Ovary (tissue), 10 donors: ENCODE measurements at places on chromosomes 6 and 20.
A peak's percentile ranks its signal among the peaks of the same experiment; 100 is the strongest.

GRCh38 chr6:81755551-81755950 lies 3.1 kb upstream of the TENT5A start:
- no peak for DNase-seq

GRCh38 chr6:40036186-40036585 lies 101.9 kb upstream of the MOCS1 start:
- no peak for DNase-seq

- peak; percentile 59 for DNase-seq
These were observed 567 bp upstream of the SLC18B1 start for GRCh38 chr6:132798869-132799538.

- peak; percentile 60 for DNase-seq
These were observed 74.0 kb upstream of the MYL9 start for GRCh38 chr20:36467076-36467999.

DNA sequence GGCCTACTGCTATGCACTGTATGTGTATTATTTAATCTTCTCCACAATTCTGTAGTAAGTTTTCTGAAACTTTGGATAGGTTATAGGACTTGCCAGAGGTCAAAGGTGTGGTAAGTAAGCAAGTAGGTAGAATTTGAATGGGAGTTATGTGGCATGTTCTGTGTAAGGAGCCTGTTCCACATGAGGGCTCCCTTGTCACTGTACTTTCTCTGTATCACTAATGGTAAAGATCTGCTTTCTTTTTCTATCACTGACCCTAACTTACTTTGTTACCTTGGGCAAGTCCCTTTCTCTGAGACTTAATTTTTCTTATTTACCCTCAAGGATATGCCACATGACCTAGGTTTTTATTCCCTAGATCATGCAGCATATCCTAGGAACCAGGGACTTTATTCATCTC lies 50.3 kb downstream of the EIF2S2 start:
- DNase-seq = no peak

DNA sequence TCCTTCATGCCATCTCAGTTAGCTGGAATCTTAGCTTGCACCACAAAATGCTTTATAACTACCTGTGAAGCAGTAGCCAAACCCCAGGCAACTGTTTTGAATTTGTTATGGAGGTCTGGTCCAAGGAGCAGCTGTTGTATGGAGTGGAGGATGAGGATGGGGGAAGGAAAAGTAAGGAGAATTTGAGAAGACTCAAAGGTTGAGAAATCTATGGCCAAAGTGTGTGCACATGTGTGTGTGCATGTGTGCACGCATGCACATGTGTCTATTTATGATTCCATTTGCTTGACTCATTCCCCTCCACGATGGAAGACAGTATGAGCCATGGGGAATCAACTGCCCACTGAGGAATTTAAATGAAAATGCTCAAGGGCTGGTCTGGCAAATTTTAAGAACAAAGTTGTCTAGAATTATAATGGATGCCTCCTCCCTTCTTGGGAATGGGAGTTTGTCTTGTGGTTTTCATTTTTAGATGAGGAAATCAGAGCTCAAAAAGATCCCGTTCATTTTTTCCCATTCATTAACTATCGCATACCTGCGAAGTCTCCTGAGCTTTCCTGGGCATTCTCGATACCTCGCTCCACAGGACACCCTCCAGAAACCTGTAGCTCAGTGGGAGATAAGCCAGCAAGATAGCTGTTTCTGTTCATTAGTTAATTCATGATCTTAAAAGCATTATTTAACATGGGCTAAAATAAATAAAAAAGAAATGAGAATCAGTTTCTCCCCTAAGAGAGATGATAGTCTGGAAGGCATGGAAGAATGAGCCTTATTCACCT lies 152.3 kb upstream of the NEDD9 start:
- DNase-seq = no peak

- peak; percentile 42 for DNase-seq
These were observed 1.9 kb downstream of the PPP1R18 start for GRCh38 chr6:30684386-30685156.

GRCh38 chr6:157333537-157333936 lies 10.2 kb upstream of the TMEM242 start:
- no peak for DNase-seq

GRCh38 chr6:17928514-17929430 lies 58.7 kb downstream of the KIF13A start:
- no peak for DNase-seq

- no peak for DNase-seq
These were observed 48.3 kb downstream of the PROKR2 start for GRCh38 chr20:5268449-5268848.

- no peak for DNase-seq
These were observed 1.9 kb downstream of the RAB32 start for GRCh38 chr6:146545581-146545980.

DNA sequence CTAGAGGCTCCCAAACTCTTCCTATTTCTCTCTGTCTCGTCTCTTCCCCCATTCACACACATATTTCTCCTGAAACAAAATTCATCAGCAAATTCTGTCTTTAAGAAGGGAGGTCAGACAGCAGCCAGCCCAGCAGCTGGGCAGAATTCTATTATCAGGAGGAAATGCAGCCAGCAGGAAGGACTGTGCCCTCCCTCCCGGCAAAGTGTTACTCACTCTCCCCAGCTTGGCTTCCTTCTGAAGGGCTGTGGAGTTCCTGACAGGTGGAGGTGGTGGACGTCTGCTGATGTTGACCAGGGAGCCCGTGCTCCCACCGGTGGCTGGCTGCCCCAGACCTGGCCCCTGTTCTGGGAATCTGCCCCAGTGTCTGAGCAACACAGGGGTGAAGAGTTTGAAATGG lies 37.3 kb downstream of the KCNB1 start:
- DNase-seq = no peak

GRCh38 chr6:142845624-142846458 lies 99.1 kb downstream of the HIVEP2 start:
- peak; percentile 88 for DNase-seq

DNA sequence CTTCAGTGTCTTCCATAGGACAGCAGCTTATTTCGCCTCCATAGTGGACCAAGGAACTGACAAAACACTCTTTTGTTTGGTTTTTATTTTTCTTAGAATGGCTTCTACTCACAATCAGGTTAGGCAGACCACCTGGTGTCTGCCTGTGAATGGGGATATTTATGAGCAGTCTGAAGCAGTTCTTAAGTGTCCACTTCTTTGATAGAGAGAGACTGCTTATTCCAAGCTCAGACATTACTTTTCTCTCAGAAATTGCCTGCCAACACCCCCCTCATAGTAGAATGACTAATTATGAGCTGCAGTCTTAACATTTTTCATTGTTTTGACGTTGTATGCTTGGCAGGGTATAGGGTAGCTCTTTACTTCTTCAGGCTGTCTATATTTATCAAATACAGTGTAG lies 174.7 kb downstream of the ZFAND3 start:
- DNase-seq = no peak

DNA sequence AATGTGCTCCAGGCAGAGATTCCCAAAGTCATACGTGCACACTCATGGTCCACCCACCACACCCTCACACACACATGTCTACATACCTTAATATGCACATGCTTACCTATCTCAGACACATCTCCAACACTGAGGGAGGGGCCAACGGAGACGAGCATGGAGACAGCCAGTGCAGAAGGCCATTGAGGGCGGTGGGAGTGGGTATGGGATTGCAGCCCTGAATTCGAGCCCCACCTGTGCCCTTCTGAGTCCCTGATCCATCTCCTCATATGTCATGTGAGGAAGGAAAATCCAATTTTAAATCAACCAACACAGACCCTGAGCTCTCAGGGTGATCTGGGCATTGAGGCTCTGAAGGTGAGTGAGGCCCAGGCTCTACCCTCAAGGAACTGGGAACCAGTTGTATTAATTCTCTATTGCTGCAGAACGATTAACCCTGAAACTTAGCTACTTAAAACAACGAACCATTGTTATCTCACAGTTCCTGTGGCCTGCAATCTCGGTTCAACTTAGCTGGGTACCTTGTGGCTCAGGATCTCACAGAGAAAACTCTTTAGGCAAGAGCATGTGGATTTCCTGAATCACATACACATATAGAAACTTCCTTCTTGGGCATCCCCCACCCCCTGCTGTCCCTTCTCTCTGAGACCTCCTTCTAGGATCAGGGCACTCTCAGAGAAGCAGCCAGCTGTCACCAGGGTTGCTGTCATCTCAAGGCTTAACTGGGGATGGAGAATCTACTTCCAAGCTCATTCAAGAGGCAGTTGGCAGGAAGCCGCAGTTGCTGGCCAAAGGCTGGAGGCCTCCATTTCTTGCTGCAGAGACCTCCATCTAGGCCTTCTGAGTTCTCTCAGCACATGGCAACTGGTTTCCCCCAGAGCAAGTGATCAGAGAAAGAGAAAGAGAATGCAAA lies 28.3 kb downstream of the GLP1R start:
- no peak for DNase-seq

DNA sequence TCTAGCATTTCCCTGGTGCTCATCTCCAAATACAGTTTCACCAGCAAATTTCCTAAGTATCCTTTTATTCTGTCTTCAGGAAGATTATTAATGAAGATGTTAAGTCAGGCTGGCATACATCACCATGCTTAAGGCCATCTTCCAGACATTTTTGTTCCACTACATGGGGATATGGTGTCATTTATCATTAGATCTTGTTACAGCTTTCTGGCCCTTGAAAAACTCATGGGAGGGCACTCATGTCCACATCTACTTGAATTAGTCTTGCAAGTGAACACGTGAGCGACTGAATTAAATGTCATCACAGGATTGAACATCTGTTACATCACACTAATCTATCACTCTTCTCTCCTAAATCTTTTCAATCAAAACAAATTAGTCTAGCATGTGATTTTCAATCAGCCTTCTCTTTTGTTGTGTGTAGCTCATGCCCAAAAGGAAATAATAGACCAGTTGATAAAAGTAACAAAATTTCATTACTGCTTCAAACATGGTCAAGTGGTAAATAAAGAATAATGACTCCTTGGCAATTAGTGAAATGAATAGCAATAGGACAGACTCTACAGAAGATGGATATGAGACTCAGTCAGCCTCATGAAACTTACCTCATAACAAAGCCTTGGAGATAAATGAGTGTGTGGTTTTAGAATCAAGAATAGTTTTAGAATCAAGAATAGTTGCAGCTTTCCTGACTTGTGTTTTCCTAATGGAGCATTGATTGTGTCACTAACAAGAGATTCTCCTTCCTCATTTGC lies 80.5 kb downstream of the MTFR2 start:
- no peak for DNase-seq

- no peak for DNase-seq
These were observed 25.2 kb upstream of the TLDC2 start for GRCh38 chr20:36850759-36851158.

DNA sequence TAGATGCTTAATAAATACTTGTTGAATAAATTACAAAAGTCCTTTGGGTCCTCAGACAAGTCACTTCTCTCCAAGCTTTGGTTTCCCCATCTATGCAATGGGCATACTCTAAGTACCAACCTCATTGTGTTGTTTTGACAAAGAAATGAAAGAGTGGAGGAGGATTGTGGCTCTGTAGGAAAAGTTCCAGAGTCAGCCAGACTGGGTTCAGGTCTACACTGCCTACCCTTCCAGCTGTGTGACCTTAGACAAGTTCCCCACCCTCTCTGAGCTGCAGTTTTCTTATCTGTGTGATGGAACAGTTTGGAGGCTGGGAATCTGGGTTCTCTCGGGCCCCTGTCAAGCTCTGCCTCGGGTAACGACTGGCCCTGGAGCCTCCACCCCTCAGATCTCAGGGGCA lies 53.9 kb downstream of the SNAI1 start:
- no peak for DNase-seq

DNA sequence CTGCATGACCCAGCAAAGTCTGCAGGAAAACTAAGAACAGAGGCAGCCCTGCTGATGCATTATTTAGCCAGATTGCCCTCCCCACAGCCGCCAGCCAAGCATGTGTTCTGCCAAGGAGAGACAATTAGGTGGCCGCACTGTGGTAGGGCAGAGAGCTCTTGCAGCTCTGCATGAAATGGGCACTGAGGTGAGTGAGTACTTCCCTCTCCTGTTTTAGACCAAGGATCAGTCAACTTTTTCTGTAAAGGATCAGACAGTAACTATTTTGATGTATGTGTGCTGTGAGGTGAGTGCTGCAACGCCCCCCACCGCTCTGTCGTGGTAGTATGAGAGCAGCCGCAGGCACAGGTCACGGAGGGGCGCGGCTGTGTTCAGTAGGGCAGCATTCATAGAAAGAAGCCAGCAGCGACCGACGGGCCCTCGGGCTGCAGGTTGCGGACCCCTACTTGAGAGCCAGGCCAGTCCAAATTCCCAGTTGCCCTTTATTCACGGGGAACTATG lies 23.8 kb upstream of the FAM50B start:
- peak; percentile 72 for DNase-seq

- DNase-seq = no peak
These were observed 242.0 kb upstream of the TBX18 start for GRCh38 chr6:85006362-85006761.

DNA sequence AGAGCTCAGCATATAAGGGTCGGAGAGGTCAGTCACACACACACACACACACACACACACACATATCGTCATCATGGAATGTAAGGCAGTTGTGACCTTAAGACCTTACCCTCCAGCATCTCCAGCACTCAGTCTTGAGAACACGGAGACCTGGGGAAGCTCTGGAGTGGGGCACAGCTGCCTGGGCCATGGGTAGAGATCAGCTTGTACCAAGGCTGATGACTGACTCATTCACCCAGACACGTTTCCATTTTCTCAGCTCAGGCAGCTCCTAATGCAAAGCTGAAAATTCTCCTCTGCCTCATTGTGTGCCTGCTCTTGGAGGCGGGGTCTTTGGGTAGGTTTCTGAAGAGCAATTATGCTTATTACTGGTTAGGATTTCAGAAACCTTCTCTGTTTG lies 38.3 kb upstream of the PDYN start:
- DNase-seq = no peak

DNA sequence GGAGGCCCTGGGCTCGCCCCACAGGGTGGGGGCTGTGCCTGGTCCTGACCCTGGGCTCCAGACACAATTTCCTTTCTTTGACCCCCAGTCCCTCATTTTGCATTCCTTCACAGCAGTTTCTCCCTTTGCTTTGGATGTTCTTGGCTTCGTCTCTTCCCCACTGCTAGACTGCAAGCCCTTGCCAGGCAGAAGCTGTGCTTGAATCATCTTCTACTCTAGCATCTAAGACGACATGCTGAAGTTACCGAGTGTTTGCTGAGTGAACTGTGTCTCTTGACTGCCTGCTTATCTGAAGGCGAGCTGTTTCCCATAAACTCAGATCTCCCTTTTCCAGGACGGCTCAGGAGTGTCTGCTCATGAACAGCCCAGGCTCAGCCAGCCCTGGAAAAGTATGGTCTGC lies 14.3 kb upstream of the SYNDIG1 start:
- no peak for DNase-seq

DNA sequence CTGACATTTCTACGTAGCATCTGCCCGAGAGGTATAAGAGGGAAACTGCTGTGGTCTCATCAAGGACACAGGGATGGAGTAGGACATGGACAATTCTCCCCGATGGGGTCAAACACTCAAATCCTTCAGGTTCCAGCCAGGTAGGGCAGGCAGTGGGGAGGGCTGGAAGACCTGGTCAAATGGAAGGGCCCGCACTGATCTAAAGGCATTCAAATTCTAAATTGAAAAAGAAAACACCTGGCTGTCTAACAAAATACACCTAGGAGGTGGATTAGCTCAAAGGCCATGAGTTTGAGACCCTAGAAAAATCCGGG lies 8.2 kb downstream of the DUSP15 start:
- DNase-seq = no peak
